ENCODE measurements at places on chromosomes 12 and 14.

DNA sequence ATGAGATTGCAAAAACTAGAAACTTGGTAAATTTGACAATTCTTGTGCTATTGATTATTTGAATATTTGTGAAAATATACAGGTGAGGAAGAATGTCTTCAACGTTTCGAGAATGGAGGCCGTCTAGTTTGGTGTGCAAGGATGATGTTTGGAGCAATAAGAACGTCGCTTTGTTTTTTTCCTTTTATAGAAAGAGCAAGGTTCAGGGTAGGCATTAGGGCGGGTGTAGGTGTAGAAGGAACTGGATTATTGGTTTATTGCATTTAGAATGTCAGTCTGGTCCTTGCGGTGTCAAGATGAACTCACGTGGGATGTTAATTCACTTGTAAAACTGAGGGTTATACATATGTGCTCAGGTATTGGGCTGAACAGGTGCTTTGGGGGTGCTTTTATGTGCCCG is 1.1 kb downstream of the RPS26 start:
- DNase-seq, result no peak

DNA sequence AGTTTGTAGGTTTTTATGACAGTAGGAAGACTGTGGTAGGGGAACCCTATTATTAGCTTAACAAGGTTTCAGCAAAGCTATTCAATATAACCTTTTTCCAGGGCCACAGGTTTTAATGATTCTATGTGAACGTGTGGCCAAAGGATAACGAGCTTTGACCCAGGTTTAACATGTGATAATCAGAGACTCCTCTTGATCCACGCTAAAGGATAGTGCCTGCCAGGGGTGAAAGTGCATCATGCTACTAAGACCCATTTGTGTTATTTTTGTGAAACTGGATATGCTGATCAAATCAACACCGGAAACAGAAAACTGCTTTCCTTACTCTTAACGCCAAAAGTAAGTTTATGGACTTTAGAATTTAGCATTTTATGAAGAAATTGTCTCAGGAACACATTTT is 909 bp upstream of the TAOK3 start:
- no peak for DNase-seq

DNA sequence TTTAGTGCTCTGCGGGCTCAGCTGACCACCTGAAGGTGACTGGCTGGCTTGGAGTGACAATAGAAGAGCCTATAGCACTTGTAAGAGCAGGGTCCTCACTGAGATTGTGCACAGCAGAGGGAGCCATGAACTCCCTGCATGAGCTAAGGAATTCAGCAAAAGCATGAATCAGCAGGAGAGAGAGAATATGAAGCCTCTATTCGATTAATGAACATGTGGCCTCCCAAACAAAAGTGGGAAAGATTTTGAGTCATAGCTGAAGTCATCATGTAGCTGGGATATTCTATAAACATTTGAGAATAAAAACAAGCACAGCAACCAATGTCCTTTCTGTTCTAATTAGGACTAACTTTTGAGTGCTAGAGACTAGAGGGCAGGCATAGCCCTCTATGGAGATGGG is 626.6 kb downstream of the DIO2 start:
- no peak for DNase-seq

DNA sequence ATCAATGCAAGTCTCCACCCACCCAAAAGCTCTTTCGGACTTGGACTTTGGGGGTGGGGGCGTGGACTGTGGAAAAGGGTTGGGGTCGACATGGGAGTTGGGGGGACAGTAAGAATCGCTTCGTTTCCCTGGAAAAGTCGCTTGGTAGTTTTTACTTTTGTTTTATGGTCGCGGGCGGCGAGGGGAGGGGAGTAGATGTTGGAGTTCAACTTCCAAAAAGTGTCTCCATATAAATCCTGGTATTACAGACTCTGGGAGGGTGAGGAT is 568 bp upstream of the BCL11B start:
- no peak for DNase-seq

DNA sequence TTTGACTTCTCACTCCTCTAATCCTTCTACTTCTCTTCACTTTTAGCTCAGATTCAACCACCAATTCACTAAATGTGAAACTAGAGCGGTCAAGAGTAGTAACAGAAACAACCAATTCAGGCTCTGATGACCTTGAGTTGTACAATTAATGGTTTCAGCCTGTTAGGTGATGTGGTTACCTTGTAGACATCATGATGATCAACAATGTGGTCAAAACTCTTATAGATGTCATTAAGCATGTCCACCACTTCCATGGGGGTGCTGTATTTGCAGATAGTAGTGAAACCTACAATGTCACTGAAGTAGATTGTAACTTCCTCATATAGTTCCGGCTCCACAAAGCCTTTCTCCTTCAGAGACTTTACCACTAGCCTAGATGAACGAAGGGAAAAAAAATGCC is 54.1 kb upstream of the PLBD1 start:
- no peak for DNase-seq

All from left forelimb (tissue), 1 donor.